GM12864 (cell line): ENCODE measurements at places on chromosomes 2 and 18.

DNA sequence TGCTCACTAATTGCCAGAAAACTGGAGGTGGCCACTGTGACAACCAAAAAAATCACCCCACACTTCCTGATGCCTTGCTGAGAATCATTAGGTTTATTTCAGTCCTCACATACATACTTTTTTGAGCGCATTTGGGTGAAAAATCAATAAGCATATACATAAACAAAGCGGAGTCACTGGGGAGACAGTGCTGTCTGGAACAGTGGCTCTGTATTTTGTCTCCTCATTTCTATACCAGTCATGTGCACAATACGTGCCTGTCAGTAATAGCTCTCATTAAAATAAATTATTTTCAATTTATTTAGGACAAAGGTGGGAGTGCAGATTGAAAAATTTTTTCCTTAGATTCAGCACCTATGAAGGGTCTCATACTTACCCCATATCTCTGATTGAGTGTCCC is 48.2 kb downstream of the CXCR4 start:
- DNase-seq: no peak

DNA sequence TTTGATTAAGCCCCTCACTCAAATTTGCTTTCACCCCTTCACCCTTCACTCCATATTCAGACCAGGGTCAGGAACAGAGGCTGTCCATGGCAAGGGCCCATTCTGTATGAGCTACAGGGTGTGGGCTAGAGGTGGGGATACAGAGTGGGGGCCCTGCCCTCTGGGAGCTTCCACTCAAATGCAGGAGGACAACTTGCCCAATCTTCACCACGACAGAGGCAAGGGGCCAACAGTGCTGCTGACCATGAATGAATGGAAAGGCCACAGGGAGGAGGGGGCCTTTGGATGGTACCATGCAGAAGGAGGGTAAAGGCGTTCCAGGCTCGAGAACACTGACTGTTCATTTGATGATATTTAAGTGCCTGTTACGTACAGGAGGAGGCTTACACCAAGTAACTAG is 22.8 kb downstream of the ADRA2B start:
- DNase-seq: no peak

DNA sequence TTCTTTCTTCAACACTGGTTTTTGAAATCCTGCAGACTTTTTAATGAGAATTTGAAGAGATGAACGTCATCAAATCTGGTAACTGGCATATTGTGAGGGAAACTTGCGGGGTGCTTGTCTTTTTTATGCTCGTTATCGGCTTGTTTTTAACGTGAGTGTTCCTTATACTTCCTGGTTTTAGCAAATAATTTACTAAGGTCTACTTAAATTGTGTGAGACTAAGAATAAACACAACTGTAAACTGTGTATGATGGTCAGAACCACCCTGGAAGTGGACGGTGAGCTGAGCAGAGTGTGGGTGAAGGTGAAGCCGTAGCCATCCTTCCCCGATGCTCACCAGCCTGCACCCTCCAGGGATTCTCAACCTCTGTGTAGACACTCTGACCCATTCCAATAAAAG is 82.3 kb upstream of the CDC42EP3 start:
- DNase-seq: no peak

DNA sequence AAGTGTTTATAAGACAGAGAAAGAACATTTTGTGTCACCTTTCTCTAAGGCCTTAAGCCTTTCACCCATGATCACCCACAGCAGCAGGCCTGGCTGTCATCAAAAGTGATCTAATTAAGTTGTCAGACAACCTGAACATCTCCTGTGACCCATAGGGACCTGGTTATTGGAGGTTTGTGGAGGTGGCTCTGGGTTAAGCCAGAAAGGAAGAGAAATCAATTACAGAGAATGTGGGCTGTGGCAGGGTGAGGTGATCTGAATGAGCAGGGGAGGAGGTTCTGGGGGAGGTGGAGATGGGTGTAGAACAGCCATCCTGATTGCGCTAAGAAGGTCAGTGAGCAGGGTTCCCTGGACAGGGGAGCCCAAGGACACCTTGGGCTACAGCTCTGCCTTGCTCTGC is 170.8 kb downstream of the FSHR start:
- DNase-seq: no peak

DNA sequence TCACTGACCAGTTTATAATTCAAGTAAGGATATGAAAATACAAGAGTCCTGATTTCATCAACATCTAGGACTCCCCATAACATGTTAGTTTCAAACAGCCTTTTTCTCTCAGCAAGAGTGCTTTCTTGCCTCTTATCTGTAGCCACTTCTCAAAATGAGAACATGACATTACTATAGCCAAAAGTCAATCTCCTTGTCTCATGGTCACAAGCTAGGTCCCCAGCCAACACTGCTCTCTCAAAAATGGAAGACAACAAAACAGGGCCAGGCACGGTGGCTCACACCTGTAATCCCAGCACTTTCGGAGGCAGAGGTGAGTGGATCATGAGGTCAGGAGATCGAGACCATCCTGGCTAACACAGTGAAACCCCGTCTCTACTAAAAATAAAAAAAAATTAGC is 15.8 kb downstream of the CLASP1 start:
- DNase-seq: no peak

DNA sequence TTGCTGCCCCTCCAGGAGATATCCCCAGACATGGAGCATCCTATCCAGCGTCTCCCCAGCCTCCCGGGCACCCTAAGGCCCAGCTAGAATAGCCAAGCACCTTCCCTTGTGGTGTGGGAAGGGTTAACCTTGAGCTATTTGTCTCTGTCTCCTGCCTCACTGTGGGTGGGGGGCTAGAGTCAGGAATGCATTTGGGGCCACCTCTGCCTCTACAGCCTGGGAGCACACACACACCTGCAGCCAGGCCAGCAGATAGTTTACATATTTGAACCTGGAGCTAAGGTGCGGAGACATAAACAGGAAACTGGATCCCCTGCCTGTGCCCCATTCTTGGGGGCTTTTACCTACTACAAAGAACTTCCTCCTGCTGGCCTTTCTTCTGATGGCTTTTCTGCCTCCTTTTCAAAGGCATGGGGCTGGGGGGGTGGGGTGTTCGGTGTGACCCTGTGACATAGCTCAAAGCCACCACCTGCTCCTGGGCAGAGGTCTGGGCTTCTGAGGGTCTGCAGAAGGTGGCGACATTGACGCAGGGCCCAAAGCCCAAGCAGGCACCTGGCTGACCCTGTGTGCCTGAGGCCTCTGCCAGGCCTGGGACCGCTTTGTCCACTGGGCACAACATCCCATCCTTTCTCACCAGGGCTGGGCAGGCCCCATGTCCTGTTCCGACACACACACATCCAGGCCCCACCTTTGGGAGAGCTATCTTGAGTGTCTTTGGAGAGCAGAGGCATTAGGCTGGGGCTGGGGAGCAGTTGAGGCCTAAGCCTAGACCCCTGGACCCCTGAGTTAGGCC is 34.2 kb downstream of the EMX1 start:
- DNase-seq: no peak

- no peak for DNase-seq
These were observed 38.5 kb downstream of the THAP4 start for GRCh38 chr2:241598487-241598886.

GRCh38 chr2:124959581-124959980 is 934.5 kb downstream of the CNTNAP5 start:
- DNase-seq: no peak

DNA sequence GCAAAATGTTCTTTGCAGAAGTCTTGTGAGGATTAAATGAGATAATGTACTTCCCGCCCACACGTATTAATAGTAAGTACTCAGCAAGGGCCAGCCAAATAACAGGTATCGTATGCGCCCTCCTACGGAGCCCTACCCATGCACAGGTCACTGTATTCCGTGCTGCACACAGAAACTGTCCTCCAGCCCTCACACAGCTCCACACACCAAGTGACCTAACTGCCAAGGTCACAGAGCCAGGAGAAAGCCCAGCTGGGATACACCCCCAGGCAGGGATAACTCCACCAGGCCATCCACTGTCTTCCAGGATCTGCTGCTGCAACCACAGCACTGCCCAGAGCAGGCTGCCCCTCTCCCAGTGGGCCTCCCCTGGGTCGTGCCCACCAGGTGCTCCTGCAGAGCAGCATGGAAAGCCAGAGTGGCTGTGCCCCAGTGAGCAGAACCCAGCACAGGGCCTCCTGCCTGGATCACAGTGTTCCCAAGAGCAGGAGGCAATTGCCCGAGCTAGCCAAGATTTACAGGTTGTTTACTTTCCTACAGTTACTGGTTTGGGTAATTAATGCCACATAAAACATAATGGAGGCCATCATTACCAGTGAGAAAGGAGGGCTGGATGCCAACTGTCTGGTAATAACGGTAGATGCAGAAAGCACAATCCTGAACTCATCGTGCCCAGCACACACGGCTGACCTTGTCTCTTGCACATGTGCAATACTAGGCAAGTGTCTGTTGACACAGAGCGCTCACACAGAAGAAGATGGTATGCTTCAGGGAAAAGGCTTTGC is 24.4 kb downstream of the TFCP2L1 start:
- no peak for DNase-seq

- DNase-seq: peak; percentile 2
These were observed 28.8 kb upstream of the WDR75 start for GRCh38 chr2:189412330-189412953.

GRCh38 chr18:30944773-30945417 is 97.6 kb downstream of the DSC3 start:
- no peak for DNase-seq

DNA sequence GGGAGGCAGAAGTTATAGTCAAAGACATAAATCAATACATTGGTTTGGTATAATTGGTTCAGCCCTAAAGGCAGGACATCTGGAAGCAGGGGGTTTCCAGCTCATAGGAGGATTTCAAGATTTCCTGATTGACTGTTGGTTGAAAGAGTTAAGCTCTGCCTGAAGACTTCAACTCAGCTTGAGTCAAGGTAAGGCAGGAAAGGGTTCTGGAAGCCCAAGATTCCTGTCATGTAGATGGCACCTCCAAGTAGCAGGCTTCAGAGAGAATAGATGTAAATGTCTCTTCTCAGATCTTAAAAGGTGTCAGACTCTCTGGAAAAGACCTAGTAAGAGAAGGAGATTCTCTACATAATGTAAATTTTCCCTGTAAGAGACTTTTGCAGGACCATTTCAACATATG is 335.3 kb downstream of the RIT2 start:
- no peak for DNase-seq

GRCh38 chr18:79796531-79797405 is 970 bp upstream of the KCNG2 start:
- no peak for DNase-seq

DNA sequence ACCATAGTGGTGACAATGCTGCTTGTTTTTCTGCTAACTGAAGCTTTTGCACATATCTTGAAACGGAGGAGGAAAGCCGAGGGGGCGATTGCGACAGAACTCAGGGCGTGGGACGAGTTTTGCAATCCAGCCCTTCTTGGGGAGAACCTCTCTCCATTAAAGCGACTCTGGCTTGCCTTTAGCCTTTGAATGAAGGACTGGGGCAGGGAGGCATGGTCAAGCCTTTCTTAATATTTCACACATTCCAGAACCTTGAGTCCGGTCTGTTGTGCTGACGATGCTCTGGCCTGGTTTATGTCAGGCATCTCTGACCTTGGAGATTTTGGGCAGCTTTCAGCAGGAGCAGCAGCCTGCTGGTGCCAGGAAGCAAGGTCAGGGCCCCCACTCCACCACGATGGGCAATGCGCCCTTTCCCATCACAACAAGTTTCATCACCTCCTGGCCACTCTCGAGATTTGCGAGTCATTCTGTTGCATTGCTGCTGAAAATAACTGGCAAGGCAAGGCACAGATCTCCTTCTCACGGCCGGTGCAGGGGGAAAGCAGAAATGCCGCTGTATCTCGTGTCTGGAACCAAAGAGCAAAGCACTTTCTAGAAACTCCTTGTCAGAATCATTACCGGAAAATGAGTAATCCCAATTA is 10.8 kb downstream of the EMILIN2 start:
- DNase-seq: no peak

- DNase-seq: no peak
These were observed 158.8 kb upstream of the HDAC4 start for GRCh38 chr2:239559417-239560261.

DNA sequence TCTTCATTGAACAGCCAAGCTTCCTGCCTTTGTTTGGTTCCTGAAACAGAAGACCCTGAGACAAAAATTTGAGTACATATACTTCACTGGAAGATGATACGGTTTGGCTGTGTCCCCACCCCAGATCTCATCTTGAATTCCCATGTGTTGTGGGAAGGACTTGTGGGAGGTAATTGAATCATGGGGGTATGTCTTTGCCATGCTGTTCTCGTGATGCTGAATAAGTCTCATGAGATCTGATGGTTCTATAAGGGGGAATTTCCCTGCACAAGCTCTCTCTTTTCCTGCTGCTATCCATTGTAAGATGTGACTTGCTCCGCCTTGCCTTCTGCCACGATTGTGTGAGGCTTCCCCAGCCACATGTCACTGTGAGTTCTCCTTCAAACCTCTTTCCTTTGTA is 76.5 kb downstream of the BABAM2 start:
- no peak for DNase-seq

DNA sequence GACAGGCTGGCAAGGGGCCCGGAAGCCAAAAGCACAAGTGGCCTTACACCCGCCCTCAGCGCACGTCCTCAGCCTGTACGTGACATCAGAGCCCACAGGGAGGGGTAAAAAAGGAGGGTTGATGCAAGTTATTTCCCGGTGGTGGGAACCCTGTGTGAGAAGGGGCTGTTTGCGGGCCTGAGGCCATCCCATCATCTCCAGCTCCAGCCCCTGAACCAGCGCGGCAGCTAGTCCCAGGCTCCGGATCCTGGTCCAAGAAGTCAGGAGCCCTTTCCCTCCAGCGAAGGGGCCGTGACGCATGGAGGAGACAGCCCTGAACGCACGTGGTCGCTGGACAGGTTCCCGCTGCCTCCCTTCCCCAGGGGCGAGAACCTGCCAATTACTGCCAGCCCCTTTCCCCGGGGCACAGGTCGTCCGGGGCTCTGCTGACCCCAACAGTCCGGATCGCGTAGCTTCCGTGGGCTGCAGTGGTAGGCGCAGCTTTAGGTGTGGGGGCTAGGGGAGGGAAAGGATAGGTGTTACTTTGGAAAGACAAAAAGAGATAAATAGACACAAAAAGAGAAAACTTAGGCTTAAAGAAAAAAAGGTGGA is 1.3 kb upstream of the LRP2 start:
- DNase-seq: no peak

GRCh38 chr2:6977786-6978185 is 60.6 kb downstream of the RNF144A start:
- DNase-seq: no peak

DNA sequence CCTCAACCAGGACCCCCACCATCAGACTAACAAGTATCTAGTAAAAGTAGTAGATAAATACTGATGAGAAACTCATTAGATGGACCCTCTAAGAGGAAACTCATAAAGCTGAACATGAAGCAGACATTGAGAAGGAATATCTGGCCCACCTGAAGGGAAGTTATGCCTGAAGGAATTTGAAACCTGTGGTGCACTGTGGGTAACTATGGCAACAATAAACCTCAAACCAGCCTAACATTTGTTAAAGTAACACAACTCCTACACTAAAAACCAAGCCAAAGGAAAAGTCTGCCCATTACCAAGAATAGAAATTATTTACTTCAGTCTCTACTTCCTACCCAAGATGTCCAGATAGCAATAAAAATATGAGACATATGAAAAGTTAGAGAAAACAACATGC is 43.4 kb downstream of the KIAA1328 start:
- DNase-seq: no peak

GRCh38 chr2:186907897-186908296 is 58.9 kb upstream of the ZSWIM2 start:
- no peak for DNase-seq
